ENCODE measurements at places on chromosomes 11 and 22.

DNA sequence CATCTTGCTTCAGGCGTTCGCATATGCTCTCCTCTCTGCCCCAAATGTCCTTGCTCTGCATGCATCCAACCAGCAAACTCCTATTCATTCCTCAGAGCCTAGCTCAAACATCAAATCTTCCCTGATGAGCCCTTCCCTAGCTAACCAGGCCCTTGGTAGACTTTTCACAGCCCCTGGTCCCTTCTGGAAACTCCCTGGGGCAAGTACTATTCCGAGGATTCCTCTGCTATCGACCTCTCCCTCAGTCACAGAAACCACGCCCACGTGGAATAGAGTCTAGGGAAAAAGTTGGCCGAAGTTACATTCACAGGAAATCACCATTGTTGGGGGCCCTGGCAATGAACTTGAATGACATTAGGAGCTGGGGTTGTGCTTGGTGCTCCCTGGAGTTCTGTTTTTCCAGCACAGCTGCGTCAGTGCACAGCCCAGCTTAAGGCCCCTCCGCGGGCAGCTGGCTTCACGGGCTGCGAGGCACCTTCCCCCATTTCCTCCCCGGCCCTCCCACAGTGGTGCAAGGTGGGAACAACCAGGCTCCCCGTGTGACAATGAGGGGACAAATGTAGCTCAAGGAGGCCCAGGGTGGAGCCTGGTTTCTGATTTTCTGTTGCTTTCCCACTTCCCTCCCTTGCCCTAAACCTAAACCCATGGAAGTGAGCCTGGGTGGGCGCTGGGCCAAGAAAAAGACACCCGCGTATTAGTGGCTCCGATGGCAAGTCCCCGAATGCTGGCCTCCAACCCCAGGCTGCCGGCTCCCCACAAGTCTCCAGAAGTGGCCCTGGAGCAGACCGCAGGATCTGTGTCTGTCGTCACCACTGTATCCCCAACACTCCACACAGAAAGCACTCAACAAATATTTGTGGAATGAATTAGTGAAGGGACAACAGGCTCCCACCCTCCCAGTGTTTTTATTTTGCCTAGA lies 4.3 kb upstream of the ATP5MGL start:
- no peak for DNase-seq

GRCh38 chr11:31655483-31655882 lies 145.9 kb downstream of the ELP4 start:
- DNase-seq, result no peak

DNA sequence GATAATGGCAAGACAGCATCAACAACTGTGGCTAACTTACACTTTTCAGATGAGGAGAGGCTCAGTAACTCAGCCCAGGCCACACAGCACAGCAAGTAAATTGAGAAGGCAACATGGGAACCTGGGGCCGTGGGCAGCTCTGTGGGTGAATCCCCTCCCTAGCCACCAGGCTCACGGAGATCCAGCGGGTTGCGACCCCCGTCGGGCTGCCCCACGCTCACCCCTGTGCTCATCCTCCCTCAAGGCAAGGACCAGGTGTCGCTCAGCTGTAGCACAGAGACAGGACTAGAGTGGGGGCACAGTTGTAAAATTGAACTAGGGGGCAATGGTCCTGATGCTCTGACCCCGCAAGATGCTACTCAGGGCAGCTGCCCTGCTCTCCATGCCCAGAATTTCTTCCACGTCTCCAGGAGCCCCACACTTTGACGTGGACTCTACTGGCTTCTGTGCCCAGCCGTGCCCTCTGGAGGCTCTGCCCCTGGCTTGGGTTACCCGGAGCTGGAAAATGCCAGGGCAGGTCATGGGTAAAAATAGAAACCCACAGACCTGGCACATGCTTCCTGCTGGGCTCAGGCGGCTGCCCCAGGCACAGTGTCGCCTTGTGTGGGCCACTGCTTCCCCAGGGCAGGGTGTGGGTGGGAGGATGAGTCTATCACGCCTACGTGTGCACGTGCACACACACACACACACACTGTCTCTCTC lies 9.0 kb downstream of the TUBA8 start:
- no peak for DNase-seq

GRCh38 chr11:130772266-130773227 lies 143.7 kb downstream of the SNX19 start:
- DNase-seq, result no peak

DNA sequence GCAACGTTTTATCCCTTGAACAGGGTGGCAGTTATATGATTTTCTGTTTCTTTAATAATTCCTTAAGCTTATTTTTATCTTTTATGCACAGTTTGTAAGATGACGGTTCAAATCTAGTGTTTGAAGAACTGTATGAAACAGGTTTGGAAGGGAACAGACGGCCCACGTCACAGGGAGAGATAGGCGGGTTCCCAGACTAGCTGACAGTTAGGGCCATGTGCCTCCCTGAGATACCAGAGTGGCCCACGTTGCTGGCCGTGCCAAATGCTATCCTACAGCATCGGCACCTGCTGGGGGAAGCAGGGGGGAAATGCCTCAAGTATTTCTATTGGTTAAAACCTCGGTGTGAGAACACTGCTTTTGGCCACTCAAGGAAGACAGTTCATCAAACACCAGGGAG lies 50.2 kb upstream of the BID start:
- DNase-seq, result no peak

- DNase-seq, result no peak
These were observed 24.9 kb downstream of the DHCR7 start for GRCh38 chr11:71423181-71423790.

DNA sequence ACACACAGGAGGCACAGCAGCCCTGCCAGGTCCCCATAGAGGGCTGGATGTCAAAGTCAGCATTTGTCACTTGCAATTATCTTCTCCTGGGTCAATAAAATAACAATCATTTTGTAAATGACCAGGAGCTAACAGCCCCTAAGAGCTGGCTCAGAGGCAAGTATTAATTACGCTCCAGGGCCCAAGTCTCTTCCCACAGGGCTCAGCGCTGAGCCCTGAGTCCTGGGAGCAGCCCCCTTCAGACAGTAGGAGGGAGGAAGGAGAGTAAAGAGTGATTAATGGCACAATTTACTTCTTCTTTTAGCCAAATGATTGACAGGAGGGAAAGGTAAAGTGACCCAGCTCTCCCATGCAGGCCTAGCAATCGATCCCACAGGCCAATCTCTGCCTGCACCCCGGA lies 99.0 kb upstream of the DRD2 start:
- no peak for DNase-seq

DNA sequence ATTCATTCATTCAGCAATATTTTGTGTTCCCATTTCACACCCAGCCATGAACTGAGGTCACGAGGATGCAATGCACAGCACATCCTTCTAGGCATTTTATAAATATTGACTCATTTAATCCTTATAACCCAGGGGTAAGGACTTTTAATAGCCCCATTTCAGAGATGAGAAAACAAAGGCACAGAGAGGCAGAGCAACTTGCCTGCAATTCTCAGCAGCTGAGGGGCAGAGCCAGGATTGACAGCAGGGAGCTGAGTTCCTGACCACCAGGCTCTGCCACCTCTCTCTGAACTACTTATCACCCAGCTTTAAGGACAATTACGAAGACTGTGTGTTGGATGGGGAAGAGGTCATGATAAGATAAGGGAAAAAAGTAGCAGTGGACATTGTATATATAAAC lies 12.8 kb upstream of the FGF3 start:
- DNase-seq, result no peak

DNA sequence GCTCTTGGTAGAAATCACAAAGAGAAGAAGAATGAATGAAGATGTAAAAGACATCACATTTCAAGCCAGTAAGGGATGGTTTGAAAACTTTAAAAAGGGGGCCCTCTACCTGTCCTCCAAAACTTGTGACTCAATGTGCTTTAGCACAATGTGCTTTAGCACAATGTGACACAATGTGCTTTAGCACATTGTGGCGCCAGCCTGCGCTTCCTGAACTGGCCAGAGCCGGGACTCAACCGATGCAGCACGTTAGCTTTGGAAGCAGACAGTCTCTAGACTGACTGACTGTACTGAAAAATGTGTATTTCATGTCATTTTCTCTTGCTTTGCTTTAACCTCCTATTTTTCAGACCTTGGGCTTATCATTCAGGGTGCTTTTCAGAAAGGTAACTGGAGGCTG lies 63.5 kb downstream of the FAM83F start:
- no peak for DNase-seq

- no peak for DNase-seq
These were observed 2.6 kb downstream of the PATZ1 start for GRCh38 chr22:31343235-31344191.

- no peak for DNase-seq
These were observed 469.8 kb upstream of the KIRREL3 start for GRCh38 chr11:127470306-127470884.

DNA sequence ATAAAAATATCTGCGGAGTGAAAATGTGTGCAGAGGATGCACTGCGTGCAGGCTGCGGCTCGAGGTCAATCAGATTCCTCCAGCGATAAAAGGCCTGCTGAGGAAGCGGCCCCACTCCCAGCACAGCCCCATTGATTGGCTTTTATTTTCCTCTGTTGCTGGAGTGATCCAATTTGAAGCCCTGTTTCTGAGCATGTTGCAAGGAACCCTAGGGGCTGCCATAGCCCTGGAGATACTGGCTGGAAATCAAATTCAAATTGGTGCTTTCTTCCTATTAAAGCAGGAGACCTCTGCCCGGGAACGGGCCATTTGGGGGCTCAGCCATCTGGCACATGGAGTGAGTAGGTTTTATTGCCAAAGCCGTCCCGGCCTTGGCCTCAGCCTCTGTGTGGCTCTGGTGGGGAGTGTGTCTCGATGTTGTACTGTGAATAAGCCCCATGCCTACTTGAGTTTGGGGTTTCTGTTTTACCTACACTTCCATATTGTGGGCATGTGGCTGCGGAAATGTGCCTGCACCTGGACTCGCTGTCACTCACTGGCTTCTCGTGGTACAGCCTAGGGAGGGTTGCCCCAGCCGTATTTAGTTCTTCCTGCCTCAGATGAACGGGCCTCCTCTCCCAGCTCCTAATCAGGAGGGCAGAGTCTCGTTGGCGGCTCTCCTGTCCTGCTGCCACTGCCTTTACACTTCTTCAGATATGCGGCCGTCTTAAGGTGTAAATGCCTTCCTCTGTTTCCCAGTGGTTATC lies 25.6 kb downstream of the PARVB start:
- DNase-seq, result no peak

- DNase-seq, result no peak
These were observed 16.7 kb downstream of the SSH3 start for GRCh38 chr11:67320011-67320410.

DNA sequence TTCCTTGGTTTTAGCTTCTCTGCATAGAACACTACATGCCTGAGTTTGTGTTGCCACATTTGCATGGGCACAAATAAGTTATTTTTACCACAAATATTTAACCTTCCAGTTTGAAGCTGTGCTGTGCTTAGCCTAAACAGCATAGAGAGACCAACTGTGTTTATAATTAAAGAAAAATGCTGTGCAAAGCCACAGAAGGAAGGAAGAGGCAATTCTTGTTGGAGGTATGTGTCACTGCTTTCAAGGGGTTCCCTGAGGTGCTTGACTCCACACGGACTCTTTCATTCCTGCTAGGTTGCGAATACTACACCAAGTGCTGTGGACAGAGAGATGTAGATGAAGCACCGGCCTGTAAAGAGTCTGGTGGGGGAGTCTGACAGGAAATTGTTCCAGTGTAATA lies 47.6 kb upstream of the OLFML1 start:
- no peak for DNase-seq

- DNase-seq, result no peak
These were observed at the start of gene CTNND1 for GRCh38 chr11:57761301-57762234. Gene CTNND1 (plus strand): TSS chr11:57761802. CDS start chr11:57791479, 29,677 bp downstream.

DNA sequence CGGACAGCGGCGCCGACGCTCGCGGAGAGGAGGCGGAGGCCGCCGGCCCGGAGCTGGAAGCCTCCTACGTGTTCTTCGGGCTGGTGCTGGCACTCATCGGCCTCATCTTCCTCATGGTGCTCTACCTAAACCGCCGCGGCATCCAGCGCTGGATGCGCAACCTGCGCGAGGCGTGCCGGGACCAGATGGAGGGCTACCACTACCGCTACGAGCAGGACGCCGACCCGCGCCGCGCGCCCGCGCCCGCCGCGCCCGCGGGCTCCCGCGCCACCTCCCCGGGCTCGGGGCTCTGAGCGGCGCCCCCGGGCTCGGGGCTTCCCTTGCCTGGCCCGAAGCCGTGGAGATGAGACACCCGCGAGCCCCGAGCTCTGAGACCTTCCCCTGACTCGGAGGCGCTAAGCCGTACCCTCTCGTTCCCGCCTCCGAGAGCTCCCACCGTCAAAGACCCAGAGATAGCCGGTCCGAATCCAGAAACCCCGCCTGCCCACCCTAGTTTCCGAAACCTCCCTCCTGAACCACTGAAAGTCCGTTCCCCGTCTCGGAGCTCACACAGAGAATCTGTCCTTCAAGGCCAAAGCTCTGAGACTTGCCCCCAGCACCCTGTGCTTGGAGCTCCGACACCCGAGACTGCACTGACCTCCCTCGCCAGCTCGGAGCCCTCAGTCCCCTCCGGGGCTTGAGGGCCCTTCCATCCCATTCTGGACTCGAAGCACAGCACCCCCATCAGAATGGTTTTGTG lies 1.5 kb downstream of the TPBGL start:
- DNase-seq, result no peak

GRCh38 chr11:47725442-47726117 lies 10.4 kb upstream of the AGBL2 start:
- DNase-seq, result no peak

- DNase-seq, result no peak
These were observed 257.4 kb upstream of the DDI1 start for GRCh38 chr11:103779054-103779453.

DNA sequence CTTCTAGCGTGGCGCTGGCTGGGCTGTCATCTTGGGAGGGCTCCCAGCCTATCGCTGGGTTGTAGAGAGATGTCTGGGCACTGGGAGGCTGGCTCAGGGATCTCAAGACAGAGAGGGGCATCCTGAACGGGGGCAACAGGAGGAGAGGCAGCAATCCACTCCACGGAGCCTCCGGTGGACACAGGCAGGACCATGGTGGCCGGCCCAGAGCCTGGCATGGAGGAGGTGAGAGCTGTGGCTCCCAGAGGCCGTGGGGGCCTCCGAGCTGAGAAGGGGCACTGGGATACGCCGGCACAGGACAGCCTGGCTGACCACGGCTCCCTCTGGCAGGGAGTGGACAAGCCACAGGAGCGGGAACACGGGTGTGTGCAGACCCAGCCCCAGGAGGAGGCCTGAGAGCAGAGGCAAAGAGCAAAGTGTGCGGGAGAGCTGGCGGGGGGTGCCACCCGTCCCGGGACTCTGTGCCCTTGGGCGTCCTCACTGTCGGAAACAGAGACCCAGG lies 9.1 kb downstream of the MRGPRF start:
- no peak for DNase-seq

DNA sequence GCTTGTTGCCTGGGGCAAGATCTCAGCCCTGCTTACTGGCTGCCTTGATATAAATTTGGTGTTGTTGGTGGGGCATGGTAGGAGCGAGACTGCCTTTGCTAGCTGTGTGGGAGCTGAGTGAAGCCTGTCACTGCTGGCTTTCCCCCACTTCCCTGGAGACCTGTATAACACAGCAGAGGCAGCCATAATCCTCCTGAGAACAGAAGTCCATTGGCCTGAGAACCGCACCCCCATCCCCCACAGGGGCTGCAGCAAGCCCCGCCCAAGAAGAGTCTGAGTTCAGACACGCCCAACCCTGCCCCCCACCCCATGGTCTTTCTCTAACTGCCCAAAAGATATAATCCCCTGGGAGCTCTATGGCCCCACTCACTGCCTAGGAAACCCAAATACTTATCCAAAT lies 39.2 kb upstream of the ARHGAP42 start:
- DNase-seq, result no peak

- DNase-seq, result no peak
These were observed 9.2 kb downstream of the PKP3 start for GRCh38 chr11:403021-403760.
